ENCODE measurements at places on chromosomes 3 and 15.

- no peaks in the 10 kb centered on the region for H3K27me3 ChIP-seq
- no peak overlapping the region for H3K27ac ChIP-seq
- peaks cover 8% of the 10 kb centered on the region for H3K4me1 ChIP-seq
- H3K4me3 ChIP-seq, result no peak overlapping the region
These were observed 14.4 kb downstream of the EFCC1 start for GRCh38 chr3:129015388-129016105.

GRCh38 chr3:30770387-30770786 is 124.1 kb downstream of the GADL1 start:
- no peak overlapping the region for H3K27ac ChIP-seq
- H3K36me3 ChIP-seq, result no peaks in the 10 kb centered on the region
- H3K4me1 ChIP-seq, result peaks cover 36% of the 10 kb centered on the region
- H3K4me3 ChIP-seq, result no peak overlapping the region
- no peaks in the 10 kb centered on the region for H3K27me3 ChIP-seq
- DNase-seq, result peak; percentile 82

- no peaks in the 10 kb centered on the region for H3K4me1 ChIP-seq
- H3K36me3 ChIP-seq, result no peaks in the 10 kb centered on the region
- H3K4me3 ChIP-seq, result no peak overlapping the region
- no peaks in the 10 kb centered on the region for H3K27me3 ChIP-seq
- no peak for DNase-seq
These were observed 251.5 kb downstream of the GABRG3 start for GRCh38 chr15:27222479-27222878.

- H3K4me3 ChIP-seq, result no peak overlapping the region
- H3K36me3 ChIP-seq, result no peaks in the 10 kb centered on the region
These were observed 21.9 kb upstream of the OTOL1 start for GRCh38 chr3:161474741-161475140.

DNA sequence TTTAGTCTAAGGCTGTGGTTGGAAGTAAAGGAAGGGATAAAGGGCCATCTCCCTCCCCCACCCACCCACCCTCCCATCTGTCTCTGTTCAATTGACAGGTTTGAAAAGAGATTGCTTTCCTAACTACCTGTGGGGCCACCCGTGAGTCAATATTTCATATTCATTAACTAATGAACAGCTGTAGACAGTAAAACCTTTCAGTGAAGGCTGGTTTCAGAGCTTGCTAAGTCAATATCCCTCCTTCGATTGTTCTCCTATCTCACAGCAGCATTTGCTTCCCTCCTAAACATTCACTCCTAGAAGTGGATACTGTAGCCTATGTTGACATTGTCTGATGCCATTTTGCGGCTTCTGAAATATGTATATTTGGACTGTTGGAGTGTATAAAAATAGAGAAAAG is 85.9 kb upstream of the SYNPR start:
- peaks cover 3% of the 10 kb centered on the region for H3K4me1 ChIP-seq
- no peak for DNase-seq
- H3K27ac ChIP-seq, result no peak overlapping the region
- no peak overlapping the region for H3K4me3 ChIP-seq
- H3K27me3 ChIP-seq, result no peaks in the 10 kb centered on the region

GRCh38 chr15:61421938-61422337 is 192.8 kb upstream of the RORA start:
- no peaks in the 10 kb centered on the region for H3K36me3 ChIP-seq
- H3K4me3 ChIP-seq, result no peak overlapping the region
- no peak for DNase-seq
- H3K4me1 ChIP-seq, result no peaks in the 10 kb centered on the region

- H3K27me3 ChIP-seq, result no peaks in the 10 kb centered on the region
- DNase-seq, result no peak
- H3K4me3 ChIP-seq, result no peak overlapping the region
- peak overlapping the region; percentile 31 for H3K27ac ChIP-seq
- no peaks in the 10 kb centered on the region for H3K36me3 ChIP-seq
These were observed 74.9 kb upstream of the MFGE8 start for GRCh38 chr15:88987934-88988671.

- no peak overlapping the region for H3K4me3 ChIP-seq
- peaks cover 12% of the 10 kb centered on the region for H3K4me1 ChIP-seq
- DNase-seq, result no peak
- H3K27me3 ChIP-seq, result no peaks in the 10 kb centered on the region
- no peak overlapping the region for H3K27ac ChIP-seq
These were observed 187.5 kb downstream of the KLHL25 start for GRCh38 chr15:85607141-85607806.

GRCh38 chr3:64798316-64798715 is 110.5 kb upstream of the ADAMTS9 start:
- H3K27me3 ChIP-seq, result no peaks in the 10 kb centered on the region
- H3K4me3 ChIP-seq, result no peak overlapping the region
- H3K27ac ChIP-seq, result no peak overlapping the region
- no peak for DNase-seq
- H3K36me3 ChIP-seq, result no peaks in the 10 kb centered on the region

DNA sequence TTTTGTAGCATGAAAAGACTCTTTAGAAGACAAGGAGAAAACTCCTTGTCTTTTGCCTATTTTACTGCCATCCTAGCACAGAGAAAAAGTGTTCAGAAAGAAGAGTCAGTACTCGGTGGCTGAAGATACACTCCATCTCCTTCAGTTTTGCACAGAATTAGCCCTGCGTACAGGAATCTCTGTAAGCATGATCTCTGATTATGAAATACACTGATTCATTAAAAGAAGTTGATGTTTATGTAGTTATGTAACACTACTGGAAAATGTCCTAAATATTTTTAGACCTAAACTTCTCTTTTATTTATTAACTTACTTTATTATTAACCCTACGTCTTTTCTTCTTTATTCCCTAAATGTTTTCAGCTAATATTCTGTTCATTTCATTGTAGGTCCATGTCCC is 138.4 kb downstream of the LEKR1 start:
- no peak overlapping the region for H3K4me3 ChIP-seq
- H3K36me3 ChIP-seq, result no peaks in the 10 kb centered on the region
- H3K4me1 ChIP-seq, result no peaks in the 10 kb centered on the region
- H3K27ac ChIP-seq, result no peak overlapping the region

GRCh38 chr3:94416768-94417167 is 353.9 kb downstream of the NSUN3 start:
- H3K36me3 ChIP-seq, result no peaks in the 10 kb centered on the region
- no peak overlapping the region for H3K4me3 ChIP-seq
- H3K27ac ChIP-seq, result no peak overlapping the region
- H3K27me3 ChIP-seq, result no peaks in the 10 kb centered on the region
- no peak for DNase-seq

DNA sequence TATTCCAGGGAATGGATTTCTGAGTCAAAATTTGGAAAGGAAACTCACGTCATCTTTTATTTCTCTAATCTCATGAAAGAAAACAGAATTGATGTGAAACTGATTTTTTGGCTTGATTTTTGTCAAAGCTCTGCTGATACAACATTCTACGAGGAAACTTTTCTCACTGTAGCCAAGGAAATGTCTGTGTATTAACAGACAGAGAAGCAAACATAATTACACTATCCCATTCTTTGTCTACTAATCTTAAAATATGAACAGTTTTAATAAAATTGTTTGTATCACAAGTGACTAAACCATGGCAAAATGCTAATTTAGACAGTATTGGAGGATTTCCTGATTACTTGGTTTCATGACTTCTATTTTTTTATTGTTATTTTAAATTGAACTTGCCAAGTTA is 1437.0 kb downstream of the OTOL1 start:
- H3K27me3 ChIP-seq, result no peaks in the 10 kb centered on the region
- peaks cover 7% of the 10 kb centered on the region for H3K4me1 ChIP-seq
- no peak overlapping the region for H3K27ac ChIP-seq
- DNase-seq, result no peak

DNA sequence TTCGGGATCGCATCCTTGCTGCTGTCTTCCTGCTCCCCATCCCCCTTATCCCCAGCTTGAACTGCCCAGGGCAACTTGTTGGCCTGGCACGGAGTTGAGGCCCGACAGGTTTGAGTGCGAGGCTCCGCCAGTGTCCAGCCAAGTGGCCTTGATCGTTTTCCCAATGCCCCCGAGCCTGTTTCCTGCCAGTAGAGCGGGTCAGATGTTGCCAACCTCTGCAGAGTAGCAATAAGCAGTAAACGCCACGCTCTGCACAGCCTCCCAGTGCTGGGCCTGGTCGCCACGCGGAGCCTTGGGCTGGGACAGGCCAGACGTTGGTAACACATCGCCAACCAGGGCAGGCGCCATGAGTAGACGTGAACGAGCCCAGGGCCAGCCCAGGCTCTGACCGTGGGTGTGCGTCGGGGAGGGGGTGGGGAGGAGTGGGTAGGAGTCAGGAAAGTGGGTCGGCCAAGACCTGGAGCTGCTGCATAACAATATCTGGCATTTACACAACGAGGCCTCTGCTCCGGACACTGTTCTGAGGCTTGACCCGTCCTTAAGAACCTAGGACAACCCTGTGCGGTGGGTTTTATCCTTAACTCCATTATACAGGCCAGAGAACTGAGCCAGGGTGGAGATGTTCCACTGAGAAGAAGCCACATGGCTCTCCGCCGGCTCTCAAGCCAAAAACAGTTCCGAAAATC is 444 bp upstream of the ABHD14A start:
- no peak for DNase-seq
- H3K27ac ChIP-seq, result no peak overlapping the region
- H3K27me3 ChIP-seq, result no peaks in the 10 kb centered on the region
- no peaks in the 10 kb centered on the region for H3K36me3 ChIP-seq

Data from cardiac muscle cell (in vitro differentiated cells and primary cell).